AG04449 (cell line): ENCODE measurements at places on chromosomes 5 and 9.

GRCh38 chr5:160060001-160060400 is 51.1 kb downstream of the TTC1 start:
- no peak for DNase-seq

GRCh38 chr9:71589612-71590011 is 178.7 kb downstream of the CEMIP2 start:
- DNase-seq: no peak

- DNase-seq: no peak
These were observed 15.4 kb upstream of the AK3 start for GRCh38 chr9:4756420-4756819.

DNA sequence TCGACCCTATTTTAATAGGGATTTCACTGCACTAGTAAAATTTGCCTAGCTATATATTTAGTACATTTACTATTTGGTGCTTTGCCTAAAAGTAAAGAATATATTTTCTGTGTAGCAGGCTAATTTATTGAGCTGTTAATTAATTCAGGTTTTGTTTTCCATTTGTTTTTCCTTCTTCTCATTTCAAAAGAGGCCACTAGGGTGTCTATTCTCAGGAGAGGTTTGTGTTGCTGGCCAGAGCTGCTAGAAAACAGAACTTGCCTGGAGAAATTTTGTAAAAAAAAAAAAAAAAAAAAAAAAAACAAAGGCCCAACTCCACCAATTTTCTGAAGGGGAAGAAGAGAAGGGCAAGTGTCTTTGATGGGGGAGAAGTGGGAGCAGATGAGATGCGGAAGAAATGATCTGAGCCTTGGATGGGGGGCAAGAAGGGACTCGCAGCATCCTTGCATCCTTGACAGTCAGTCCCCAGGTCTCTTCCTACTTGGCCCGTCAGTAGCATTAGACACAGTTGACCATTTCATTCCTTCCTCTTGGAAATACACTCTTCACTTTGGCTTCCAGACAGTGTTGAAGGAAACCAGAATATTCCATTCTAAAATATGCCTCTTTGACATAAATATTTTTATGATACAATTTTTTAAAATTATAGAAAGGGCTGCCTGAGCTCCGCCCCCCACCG is 318.5 kb downstream of the TRPM3 start:
- DNase-seq: no peak

DNA sequence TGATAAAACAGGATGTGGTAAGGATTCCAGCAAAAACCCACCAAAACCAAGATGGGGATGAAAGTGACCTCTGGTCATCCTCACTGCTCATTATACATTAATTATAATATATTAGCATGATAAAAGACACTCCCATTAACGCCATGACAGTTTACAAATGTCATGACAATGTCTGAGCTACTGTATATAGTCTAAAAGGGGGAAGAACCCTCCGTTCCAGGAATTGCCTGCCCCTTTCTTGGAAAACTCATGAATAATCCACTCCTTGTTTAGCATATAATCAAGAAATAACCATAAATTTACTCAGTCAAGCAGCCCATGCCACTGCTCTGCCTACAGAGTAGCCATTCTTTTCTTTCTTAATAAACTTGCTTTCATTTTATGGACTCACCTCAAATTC is 96.4 kb upstream of the VLDLR start:
- DNase-seq: no peak

DNA sequence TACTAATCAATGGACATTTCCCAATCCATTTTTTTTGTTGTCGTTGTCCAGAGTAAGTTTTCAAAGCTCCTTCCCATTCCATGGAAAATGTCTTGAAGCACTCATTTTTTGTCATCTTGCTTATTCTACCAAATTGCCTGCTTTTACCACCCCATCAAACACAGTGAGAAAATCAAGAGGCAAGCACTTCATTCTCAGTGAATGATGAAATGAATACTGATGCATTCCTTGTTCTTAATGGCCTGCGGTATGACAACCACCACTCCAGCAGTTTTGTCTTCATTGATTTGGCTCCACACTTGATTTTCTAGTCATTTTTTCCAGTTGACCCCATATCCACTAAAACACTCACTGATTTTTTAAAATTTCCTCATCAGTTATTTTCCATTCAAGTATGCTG is 193.5 kb upstream of the ANKH start:
- DNase-seq: no peak

DNA sequence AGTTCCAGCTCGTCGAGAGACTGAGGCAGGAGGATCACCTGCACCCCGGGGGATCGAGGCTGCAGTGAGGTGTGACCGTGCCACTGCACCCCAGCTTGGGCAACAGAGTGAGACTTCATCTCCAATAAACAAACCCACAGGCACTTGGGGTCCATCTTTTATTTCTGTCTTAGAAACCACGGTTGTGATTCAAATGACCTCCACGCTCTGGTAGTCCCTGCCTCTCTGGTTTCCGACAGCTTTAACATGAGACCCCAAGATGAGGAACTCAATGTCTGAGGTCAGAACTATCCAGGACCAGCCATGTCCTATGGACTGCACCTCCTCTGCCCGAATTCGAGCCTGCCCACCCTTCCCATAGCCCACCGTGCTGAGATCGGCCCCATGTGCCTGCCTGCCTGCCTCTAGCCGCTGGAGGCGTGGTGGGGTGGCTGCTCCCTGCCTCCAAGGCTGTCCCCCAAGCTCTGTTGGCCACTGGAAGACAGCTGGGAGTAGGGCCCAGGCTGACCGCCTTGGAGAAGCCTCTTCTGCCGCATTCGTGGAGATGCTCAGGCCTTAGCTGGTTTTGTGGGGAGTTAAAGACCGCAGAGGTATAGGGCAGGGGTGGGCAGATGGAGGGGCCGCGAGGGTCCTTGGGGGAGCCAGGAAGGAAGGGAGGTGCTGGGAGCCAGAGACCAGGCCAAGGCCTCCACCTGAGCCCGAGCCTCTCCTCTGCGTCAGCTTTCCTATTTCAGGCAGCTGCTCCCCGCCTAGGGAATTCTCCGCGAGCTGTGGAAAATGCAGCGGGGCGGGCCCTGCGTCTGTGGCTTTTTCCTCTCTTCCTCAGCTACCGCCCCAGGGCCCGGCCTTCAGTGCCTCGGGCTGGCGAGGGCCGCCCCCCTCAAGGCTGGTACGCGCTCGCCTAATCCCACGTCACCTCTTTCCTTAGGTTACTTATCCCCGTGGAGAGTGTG is 6.9 kb upstream of the WDR5 start:
- no peak for DNase-seq

DNA sequence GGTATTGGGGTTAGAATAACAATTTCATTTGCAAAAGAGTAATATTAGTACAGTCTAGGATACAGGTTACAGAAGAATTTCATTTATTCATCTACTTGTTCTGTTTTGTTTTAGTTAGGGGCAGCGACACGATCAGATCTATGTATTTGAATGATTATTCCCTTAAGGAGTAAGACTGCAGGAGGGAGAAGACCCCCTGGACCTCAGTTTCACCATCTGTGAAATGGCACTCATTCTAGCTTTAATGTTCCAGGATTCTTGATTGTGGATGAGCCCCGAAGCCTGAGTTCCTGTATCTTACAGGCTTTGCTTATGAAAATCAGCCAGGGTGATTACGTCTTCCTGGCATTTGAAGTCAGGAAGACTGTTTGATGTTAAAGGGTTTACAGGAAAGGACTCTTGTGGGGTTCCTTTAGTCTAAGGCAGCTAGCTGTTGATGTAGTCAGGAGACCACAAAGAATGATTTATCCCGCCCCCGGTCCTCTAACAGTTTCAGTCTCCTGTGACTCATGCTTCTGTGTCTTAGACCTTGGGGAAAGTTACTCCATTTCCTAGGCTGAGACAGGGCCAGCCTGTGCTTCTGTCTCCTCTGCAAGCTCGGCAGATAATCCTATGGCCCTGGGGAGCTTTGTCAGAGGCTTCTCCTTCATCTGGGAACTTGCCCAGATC is 11.5 kb downstream of the SMIM3 start:
- peak; percentile 99 for DNase-seq

GRCh38 chr5:160297776-160298175 is 14.6 kb downstream of the CCNJL start:
- no peak for DNase-seq

DNA sequence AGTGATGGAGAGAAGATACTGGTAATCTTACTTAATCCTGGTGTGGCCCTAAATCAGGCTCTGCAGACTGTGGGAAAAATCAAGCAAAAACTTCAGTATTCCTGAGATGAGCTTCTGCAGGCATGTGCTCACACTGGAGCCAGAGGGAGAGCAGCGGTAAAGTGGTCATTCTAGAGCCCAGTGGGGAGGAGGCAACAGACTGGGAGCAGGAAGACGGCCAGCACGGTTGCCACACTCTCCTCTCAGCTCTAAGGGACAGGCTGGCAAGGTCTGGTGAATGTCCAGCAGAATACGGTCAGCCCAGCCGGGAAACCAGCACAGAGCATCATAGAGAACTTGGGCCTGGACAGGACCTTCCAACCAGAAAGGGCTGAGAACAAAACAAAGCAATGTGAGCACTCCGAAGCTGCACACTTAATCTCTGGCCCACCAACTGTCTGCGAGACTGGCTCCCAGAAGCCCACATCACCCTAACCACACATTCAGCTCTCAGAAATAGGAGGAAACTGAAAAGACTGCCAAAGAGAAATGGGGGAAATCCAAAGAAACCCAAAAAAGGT is 30.3 kb downstream of the MED27 start:
- DNase-seq: no peak

DNA sequence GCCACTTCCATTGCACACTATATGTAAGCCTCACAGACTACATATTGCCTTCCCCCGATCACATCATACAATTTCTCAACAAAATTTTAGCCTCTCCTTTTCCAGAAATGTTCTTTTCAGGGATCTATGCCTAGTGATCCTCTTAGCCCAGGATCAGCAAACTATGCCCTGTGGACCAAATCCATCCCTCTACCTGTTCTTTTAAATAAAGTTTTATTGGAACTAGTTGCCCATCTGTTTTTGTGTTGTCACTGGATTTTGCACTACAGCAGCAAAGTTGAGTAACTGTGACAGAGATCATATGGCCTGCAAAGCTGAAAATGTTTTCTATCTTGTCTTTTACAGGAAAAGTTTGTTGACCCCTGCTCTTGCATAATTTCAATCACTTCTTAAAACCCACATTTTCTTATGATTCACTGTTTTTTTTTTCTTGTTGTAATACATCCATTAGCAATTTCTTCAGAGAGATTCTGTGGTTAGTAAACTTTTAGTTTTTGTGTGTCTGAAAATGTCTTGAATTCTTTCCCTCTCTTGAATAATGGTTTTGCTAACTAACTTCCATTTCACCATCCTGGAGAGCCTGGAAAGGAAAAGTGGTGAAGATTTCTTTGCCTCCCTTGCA is 7.1 kb downstream of the TXNDC8 start:
- no peak for DNase-seq

DNA sequence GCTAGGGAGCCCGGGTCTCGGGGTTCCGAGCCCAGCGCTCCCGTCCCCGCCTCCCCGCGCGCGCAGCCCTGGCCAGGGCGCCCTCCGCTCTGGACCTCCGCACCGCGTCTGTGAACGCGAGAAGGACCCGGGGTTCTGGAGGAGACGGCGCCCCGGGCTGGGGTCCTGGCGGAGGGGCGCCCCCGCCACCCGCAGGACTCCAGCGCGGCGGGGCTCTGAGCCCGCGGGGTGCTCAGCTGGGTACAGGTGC is 431 bp downstream of the TMOD1 start:
- no peak for DNase-seq

DNA sequence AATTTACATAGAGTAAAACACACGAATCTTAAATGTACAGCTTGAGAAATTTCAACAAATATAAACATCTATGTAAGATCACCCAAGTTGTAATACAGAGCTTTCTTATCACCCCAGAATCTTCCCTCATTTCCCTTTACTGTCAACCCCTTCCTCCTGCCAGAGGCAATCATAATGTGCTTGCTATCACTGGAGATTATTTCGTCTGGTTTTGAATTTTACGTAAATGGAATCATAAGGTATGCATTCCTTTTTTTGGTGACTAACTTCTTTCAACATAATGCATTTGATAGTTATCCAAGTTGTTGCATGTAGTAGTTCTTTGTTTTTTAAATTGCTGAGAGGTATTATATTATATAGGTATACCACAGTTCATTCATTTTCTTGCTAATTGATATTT is 37.5 kb upstream of the GPR151 start:
- DNase-seq: no peak

- DNase-seq: no peak
These were observed 659.8 kb downstream of the TLE4 start for GRCh38 chr9:80231318-80232236.

DNA sequence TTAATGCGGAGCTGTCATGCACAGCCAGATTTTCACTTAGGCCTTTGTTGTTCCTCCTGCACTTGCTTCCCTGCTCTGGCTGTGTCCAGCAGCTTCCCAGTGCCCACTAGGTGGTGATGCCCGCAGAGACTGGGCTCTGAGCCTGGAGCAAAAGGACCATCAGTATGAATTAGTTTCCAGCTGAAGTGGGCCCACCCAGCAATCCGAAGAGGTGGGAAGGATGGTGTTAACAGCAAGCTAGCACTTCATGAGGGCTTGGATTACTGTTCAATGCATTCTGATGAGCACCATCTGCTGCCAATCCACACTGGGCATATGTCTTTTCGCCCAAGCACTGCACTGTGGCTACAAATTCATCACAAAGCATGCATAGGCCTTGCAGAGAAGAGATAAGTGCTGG is 459.1 kb downstream of the SPOCK1 start:
- no peak for DNase-seq

DNA sequence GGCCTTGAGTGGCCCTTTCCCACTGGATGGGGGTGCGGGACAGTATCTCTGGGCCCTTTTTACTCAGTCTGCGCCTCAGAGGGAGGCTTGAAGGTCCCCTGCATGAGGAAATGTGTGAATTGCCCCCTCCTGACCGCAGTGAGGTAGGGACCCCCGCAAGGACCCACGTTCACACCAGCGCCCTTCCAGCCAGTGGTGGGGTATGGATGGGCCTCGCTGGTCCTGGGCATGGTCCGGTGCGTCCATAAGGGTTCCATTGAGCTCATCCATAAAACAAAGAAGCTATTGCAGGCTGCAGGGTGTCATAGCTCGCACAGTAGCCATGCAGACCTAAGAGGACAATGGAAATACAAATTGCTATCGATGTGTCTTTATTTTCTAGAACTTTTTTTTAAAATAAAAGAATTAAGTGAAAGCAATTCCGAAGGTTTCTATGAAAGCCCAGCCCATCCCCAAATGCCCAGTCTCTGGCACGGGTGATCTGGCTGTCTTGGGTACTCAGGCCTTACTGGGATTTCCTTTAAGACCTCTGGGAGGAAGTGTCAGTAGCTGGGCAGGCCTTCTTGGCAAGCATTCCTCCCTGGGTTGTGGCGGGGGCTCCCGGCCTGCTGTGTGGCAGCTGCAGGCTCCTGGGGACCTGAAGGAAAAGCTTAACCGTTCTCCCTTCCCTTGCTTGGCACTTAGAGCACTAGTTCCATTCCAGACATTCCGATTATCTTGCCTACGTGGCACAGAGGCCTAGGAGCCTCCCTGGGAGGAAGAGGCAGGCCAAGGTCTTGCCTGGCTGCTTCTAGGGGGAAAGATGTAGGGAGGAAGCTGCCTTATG is 1.5 kb upstream of the SEMA5A start:
- peak; percentile 71 for DNase-seq

- DNase-seq: no peak
These were observed 714.9 kb upstream of the MEF2C start for GRCh38 chr5:89597878-89598277.
